Thoracic aorta (tissue), 2 donors: ENCODE measurements at places on chromosomes 2 and 18.

GRCh38 chr18:23871410-23871809 lies 143.1 kb upstream of the TTC39C start:
- no peak for DNase-seq

DNA sequence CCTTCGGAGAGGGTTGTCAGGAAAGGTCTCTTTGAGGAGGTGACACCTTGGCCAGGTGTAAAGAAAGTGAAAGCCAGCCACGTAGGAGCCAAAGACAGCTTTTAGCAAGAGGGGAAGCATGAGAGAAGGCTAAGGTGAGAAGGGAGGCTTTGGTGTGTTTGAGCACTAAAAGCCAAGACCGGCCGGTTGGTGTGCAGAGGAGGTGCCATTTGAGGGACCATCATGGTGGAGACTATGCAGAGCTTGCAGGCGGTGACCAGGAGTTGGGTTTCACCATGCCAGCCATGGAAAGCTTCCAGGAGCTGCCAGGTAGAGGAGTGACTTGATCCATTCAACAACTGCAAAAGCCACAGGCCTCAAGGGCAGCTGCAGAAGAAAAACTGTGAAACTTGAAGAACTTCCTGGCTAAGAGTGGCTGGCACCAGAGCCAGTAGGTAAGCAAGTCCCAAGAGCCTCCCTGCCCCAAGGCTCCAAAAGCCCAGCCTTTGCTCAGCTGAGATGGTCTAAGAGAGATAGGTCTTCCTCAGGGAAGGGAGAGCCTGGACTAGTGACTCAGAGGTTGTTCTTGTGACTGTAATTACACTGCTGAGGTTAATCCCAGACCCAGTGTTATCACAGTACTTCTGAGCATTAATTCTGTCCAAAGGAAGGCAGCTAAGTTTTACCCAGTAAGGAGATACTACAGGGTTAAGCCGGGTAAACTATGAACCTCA lies 319.0 kb downstream of the BCL11A start:
- DNase-seq = no peak

- DNase-seq = no peak
Measured at GRCh38 chr2:227474410-227474809, 2.5 kb downstream of the AGFG1 start.

- no peak for DNase-seq
Measured at GRCh38 chr2:20796374-20796791, 26.5 kb downstream of the LDAH start.

DNA sequence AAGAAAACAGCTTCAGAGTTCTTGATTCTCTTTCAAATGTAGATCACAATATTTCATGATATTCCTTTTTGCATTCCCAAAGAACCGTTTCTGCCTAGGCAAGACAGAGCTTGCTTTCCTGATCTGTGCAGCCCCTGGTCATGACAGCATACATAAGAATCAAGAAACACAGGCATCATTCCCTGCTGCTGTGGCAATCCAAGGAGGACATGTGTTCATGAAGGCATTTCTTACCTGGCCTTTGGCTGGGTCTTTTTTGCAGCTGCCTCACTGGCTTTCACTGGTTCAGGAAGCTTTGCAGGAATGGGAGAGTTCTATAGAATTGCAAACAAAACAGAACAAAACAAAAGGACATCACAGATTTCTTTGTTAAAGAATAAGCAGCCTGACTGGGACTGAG lies 87.6 kb upstream of the NFU1 start:
- DNase-seq = no peak
